ENCODE measurements at places on chromosomes 5 and 9. TPM values are rescaled to one million over a fixed set of nuclear protein-coding genes. Genes with fewer than 3 reads are reported as not detected.

The SPATA31E1 gene
- total RNA-seq = not detected

The SLC6A3 gene
- total RNA-seq = 4.3 TPM

The GLRA1 gene
- total RNA-seq = not detected

DNA sequence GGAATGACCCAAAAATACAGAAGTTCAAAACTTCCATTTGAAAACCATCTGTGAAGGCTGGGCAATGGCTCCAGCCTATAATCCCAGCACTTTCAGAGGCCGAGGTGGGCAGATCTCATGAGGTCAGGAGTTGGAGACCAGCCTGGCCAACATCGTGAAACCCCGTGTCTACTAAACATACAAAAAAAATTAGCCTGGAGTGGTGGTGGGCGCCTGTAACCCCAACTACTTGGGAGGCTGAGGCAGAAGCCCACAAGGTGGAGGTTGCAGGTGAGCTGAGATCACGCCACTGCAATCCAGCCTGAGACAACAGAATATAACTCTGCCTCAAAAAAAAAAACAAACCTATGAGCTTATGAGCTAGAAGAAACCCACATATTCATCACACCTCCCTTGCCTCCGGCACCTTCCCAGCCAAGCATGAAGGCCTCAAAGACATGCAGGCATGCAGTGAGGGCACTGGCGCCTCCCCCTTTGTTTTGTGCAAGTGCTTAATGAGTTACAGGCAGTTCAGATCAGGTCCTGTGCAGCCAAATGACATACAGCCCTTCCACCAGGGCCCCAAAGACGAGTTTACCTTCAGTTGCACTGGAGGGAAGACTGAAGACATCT is 9.9 kb downstream of the HNRNPH1 start:
- DNase-seq = no peak

GRCh38 chr5:61631438-61631941 is 299.4 kb downstream of the ZSWIM6 start:
- no peak for DNase-seq

All from left lung (tissue), 14 donors.